Mesenteric fat pad (tissue), 1 donor: ENCODE measurements at places on chromosomes 1 and 21. TPM values are rescaled to one million over a fixed set of nuclear protein-coding genes. Genes with fewer than 3 reads are reported as not detected.

Gene NBPF6
- not detected for total RNA-seq

- no peak for DNase-seq
These were observed 180.4 kb downstream of the NTMT2 start for GRCh38 chr1:170326186-170326585.

DNA sequence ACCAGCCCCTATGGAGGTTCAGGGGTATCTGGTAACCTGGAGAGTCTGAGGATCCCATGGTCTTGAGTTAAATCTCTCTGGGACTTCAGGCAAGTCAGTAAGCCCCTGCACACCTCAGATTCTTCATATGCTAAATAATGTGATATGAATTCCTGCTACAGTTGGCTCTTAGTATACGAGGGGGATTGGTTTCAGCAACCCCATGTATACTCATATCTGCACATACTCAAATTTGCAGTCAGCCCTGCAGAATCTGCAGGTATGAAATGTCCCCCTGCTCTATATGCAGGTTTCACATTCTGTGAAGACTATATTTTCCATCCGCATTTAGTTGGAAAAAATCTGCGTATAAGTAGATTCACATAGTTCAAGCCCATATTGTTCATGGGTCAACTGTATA lies 136.6 kb downstream of the TOMM20 start:
- DNase-seq = no peak

DNA sequence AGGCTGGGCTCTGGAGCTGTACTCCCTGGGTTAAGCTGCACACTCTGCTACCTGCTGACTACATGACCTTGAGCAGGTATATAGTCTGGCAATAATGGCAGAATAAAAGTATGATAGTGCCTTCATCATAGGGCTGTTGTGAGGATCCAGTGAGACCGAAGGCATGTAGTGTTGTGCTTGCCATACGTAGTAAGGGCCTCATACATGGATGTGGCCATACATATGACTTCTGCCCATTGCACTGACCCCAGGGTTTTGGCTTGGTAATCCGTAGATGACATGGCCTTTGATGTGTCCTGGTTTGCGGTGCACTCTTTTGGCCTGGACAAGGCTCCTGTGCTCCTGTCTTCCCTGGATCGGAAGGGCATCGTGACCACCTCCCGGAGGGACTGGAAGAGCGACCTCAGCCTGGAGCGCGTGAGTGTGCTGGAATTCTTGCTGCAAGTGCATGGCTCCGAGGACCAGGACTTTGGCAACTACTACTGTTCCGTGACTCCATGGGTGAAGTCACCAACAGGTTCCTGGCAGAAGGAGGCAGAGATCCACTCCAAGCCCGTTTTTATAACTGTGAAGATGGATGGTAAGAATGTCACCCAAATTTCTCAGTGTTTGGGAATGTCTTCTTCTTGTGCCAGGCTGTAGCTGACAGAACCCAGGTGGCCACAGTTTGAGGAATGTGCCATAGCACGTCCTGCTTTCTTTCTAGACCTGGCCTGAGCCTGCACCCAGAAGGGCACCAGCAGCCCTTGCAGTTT lies 17.0 kb upstream of the CD101 start:
- no peak for DNase-seq

GRCh38 chr1:158272681-158273080 lies 17.0 kb upstream of the CD1C start:
- no peak for DNase-seq

DNA sequence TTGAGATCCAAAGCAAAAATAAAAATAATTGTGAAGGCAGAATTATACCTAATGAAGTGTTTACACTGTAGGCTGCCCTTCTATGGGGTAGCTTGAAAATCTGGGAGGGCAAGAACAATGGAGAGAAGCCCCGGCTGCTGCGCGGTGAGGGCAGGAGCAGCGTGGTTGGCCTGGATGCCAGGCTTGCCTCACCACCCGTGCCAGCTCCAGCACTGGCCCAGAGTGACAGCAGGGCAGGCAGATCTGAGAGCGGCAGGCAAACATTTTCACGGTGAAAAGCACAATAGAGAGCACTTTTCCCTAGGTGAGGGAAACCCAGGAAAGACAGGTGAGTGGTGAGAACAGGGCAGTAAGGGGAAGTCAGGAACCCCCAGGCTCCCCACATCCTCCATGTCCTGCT lies 1.4 kb downstream of the PROK1 start:
- no peak for DNase-seq

DNA sequence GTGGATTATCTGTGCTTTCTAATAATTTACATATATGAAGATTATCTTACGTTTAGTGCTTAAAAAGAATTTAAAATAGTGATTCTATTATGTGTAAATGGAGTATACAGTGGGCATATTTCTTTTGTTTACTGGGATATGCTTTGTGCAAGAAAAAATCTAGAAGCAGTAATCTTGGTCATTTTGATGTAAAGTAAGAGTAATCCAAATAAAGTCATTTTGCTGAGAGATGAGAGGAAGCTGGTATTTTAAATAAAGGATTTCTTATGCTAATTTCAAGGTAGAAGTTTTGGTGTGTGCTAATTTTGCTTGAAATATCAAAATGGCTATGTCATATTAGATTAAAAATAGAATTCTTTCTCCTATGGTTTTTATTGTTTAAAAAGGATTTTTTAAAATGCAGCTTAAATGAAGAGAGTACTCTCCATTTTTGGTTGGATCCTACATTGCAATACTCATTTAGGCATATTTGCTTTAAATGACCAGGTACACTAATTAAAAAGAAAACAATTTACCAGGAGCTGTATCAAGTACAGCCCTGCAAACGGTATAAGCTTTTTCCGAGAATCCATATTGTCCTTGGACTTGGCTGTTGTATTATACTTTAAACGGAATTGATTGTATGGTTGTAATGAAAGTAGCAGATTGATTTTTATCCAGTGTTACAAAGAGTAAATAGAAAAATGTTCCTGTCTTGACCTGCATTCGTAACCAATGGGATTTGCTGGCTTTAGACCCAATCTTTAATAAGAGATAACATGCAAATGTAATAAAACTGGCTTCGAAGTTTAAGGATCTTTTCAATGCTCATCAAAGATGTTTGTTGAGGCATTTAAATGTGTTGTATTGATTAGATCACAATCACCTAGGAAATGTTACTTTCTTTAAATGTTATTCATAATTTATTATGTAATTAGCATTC lies 574.7 kb downstream of the USP25 start:
- no peak for DNase-seq
